Activated CD4-positive, alpha-beta memory T cell treated with anti-CD3 and anti-CD28 coated beads, Interleukin-2, amount 10 ng/mL, durations not matched to agents 7 days and 5 days (primary cell): ENCODE measurements at places on chromosomes 11 and 22. TPM values are rescaled to one million over a fixed set of nuclear protein-coding genes. Genes with fewer than 3 reads are reported as not detected.

The SEPTIN3 gene
- 3.2 TPM for total RNA-seq

The APOL4 gene
- total RNA-seq, result 7.5 TPM

The TMPRSS4 gene
- total RNA-seq, result not detected

The SMIM35 gene
- 0.45 TPM for total RNA-seq

DNA sequence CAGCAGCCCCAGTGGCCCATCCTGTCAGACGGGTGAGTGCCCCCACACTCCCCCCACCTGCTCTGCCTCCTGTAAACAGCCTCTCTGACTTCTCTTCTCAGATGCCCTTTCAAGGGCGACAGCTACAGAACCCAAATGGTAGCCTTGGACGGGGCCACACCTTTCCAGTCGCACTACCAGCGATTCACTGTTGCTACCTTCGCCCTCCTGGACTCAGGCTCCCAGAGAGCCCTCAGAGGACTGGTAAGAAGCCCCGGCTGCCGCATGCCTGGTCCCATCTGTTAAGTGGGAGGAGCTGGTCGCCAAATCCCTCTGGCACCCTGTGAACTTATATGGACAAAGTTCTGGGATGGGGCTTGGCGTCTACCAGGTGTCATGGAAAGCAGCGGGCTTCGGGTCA, 6.2 kb downstream of the ZP1 start:
- peaks cover 58% of the 10 kb centered on the region for H3K4me1 ChIP-seq
- DNase-seq, result no peak
- peaks cover 4% of the 10 kb centered on the region for H3K36me3 ChIP-seq
- H3K27ac ChIP-seq, result no peak overlapping the region
- no peaks in the 10 kb centered on the region for H3K27me3 ChIP-seq

DNA sequence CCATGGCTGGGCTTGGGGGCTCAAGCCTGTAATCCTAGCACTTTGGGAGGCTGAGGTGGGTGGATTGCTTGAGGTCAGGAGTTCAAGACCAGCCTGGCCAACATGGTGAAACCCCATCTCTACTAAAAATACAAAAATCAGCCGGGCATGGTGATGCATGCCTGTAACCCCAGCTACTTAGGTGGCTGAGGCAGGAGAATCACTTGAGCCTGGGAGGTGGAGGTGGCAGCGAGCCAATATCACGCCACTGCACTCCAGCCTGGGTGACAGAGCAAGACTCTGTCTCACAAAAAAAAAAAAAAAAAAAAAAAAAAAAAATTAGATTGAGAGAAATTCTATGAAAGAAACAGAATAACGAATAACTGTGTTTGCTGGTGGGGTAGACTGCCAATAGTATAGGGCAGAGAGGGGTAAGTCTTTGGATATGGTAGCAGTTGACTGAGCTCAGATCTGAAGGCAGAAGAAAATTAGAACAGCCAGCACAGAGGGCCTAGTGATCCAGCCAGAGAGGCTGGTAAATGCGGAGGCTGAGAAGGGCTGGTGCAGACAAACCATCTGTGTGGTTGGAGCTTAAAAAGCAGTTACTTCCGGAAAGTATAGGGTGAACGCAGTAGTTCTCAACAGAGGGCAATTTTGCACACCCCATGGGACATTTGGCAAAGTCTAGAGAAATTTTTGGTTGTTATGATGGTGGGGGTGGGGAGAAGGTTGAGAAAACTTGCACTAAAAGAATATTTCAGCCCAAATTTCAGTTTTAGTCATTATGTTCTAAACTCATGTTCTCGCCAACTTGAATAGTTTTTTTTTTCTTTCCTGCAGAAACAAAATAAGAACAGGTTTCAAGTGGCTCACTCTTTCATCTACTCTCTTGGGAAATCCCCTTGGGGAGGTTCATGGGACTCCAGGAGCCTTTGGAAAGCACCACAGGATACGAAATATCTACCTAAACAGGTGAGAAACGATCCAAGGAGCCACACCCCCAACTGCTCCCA, 1.6 kb upstream of the HORMAD2 start:
- peaks cover 11% of the 10 kb centered on the region for H3K4me1 ChIP-seq
- peak overlapping the region; percentile 80 for H3K27ac ChIP-seq
- DNase-seq, result peak; percentile 55
- peak overlapping the region; percentile 35 for H3K4me3 ChIP-seq

DNA sequence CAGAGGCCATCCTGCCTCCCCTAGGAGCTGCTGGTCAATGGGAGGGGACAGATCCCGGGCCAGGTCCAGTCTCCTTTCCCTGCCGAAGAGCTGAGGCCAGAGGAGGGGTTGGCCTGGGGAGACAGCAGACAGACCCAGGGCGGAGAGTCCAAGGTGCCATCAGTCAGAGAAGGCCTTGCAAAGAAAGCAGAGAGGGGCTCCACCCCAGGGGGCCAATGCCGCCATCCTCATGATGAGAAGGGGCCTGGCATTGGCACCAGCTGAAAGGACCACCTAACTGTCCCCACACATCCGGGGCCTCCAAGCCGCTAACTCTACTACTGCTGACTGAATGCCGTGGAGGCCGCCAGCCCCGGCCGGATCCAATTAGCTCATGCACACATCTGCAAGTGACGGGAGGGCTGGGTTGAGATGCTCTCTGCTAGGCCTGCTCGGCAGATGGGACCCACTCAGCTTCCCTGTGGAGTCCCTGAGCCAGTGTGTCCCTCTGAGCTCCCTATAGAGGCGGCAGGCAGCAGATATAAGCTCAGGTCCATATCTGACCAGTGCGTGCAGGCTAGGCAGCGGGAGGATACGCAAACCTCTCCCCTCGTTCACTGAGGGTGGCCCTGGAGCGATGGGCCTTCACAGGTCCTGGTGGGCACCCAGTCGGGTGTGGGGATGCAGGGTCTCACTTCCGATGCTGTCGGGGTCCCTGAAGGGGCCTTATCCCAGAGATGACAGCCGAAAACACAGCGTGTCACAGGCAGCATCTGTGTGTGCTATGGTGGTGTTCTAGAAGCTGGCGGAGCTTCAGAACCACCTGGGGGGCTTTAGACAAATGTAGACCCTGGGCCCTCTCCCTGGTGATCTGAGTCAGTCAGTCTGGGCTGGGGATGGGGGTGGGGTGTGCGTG, 183.9 kb downstream of the CTTN start:
- no peak for DNase-seq
- no peak overlapping the region for H3K4me3 ChIP-seq
- no peaks in the 10 kb centered on the region for H3K36me3 ChIP-seq
- H3K27me3 ChIP-seq, result no peaks in the 10 kb centered on the region
- no peaks in the 10 kb centered on the region for H3K4me1 ChIP-seq

GRCh38 chr11:94271885-94272372, 32.5 kb upstream of the IZUMO1R start:
- H3K4me1 ChIP-seq, result no peaks in the 10 kb centered on the region
- no peak overlapping the region for H3K27ac ChIP-seq
- no peaks in the 10 kb centered on the region for H3K36me3 ChIP-seq
- no peaks in the 10 kb centered on the region for H3K27me3 ChIP-seq
